A549 (cell line): ENCODE measurements at places on chromosomes 16 and 17.
A peak's percentile ranks its signal among the peaks of the same experiment; 100 is the strongest.

DNA sequence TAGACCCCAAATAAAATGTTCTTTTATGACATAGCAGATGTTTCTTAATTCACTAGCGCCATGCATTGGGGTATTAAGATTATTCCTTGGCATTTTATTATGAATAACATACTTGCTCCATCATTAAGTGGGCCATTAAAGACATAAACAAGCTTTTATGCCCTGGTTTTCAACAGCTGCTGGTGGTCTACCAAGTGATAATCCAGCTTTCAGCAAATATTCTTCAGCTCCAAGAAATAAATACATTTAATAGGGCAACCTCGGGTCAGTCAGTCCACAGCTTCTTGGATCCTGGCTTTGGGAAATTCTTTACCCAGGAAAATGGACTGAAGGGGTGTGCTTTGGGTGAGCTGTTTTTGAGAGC lies 217.3 kb upstream of the IRX3 start:
- DNase-seq = no peak

DNA sequence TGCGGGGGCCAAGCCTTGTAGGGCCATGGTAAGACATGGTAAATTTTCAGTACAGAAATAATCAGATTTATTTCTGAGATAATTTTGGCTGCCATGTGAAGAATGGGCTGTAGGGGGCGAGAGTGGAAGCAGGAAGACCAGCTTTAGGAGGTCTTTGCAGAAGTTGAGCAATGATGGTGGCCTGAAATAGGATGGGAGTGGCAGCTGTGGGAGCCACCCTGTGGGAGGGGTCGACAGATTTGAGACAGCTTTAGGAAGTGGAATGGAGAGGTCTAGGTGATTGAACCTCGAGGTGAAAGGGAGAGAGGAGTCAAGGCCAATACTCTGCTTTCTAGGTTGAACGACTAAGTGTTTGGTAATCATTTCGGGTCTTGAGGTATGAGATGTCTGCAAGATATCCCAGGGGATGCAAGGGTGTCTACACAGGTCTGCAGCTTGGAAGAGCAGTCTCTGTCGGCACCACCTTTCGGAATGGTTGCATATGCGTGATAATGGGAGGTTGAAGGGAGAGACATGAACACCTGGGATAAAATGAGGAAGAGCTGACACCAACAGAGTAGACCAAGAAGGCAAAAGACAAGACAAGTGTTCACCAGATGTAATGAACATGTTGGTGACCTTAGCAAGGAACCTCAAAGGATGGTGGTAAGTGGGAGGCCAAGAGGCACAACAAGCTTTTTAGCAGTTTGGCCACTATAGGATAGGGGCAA lies 4.2 kb upstream of the ATXN7L3 start:
- DNase-seq = peak; percentile 64

GRCh38 chr17:37844158-37844976 lies 79.8 kb upstream of the TBC1D3K start:
- peak; percentile 71 for DNase-seq

DNA sequence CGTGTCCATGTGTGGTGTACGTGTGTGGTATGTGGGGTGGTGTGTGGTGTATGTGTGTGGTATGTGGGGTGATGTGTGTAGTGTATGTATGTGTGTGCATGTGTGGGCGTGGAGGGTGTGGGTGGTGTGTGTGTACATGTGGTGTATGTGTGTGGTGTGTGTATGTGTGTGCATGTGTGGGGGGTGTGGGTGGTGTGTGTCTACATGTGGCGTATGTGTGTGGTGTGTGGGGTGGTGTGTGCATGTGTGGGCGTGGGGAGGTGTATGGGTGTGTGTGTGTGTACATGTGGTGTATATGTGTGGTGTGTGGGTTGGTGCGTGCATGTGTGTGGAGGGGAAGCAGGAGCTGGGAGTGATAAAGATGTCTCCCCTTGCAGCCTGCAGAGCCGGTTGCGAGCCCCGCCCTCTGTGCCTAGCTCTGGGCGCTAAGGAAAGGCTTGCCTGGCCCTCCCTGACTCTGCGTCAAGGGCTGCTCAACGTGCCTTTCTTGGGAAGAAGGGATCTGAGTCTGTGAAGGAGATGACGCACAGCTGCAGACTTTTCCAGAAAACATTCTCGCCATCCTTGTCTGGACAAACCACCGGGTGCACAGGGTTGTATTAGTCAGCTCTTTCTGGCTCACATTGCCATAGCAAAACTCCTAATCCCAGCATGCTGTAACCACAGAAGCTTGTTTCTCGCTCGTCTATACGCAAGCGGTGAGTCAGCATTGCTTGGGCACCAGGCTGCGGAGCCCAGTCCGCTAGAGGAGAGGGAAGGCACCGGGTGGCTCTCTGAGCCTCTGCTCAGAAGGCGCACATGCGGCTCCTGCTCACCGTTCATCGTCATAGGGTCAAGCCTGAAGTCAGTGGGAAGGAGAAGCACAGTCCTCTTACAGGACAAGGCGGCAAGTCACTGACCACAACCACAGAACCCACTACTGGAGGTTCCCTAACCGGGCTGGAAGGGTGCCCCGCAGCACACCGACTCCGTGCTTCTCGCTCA lies 2.0 kb upstream of the CD300H start:
- DNase-seq = peak; percentile 94

GRCh38 chr17:68011199-68011665 lies 15.0 kb upstream of the C17orf58 start:
- DNase-seq = peak; percentile 66

DNA sequence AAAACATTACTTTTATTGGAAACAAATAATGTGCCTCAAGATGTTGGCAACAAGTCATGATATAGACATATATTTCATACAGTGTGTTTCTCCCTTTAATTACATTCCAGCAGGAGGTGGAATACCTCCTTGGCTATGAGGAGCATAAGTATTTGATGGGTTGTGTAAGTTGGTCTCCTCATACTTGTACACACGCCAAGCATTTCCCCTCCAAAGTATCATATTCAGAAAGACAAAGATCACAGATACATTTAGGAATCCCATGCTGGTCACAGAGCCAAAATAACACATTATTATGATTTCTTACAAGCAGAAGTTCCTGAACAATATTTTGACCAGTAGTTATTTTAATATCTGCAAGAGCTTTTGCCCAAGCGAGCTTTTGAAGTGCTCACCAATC lies 57.8 kb downstream of the WSB1 start:
- no peak for DNase-seq

DNA sequence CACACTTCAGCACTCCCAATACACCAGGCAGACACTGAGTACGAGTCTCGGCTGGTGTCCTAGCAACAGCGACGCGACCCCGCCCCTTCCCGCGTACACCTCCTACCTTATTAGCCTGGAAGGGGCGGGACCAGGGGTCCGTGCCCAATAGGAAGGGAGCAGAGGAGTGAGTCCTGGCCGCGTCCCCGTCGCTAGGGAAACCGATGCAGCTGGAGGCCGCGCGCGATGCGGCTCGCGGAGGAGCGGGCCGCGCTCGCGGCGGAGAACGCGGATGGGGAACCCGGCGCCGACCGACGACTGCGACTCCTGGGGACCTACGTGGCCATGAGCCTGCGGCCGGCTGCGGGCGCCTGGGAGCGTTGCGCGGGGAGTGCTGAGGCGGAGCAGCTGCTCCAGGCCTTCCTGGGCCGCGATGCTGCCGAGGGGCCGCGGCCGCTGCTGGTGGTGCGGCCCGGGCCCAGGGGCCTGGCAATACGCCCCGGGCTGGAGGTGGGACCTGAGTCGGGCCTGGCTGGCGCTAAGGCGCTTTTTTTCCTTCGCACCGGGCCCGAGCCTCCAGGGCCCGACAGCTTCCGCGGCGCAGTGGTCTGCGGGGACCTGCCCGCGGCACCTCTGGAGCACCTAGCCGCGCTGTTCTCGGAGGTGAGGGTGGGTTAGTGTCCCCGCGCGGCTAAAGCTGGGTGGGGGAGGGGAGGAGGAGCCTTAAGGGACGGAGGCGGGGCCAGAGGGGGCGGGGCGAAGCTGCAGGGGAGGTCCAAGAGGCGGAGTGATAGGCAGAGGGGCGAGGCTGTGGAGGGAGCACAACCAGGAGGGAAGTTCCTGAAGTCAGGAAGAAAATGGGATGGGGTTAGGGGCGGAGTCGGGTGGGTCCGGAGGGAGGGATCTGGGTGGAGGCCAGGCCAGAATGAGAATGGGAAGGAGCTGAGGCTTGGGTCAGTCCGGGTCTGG lies at the start of gene DNAH9:
Gene DNAH9 (plus strand): TSS at position 197 of the 948 bp plus-strand sequence. CDS start 29 bp downstream, at position 226.
- DNase-seq = peak; percentile 62

GRCh38 chr16:53041320-53042051 lies 11.2 kb downstream of the CHD9NB start:
- no peak for DNase-seq

- peak; percentile 46 for DNase-seq
These were observed 471 bp downstream of the PARD6A start for GRCh38 chr16:67661101-67661761.

GRCh38 chr17:50317121-50317520 lies 28.8 kb upstream of the XYLT2 start:
- DNase-seq = no peak

DNA sequence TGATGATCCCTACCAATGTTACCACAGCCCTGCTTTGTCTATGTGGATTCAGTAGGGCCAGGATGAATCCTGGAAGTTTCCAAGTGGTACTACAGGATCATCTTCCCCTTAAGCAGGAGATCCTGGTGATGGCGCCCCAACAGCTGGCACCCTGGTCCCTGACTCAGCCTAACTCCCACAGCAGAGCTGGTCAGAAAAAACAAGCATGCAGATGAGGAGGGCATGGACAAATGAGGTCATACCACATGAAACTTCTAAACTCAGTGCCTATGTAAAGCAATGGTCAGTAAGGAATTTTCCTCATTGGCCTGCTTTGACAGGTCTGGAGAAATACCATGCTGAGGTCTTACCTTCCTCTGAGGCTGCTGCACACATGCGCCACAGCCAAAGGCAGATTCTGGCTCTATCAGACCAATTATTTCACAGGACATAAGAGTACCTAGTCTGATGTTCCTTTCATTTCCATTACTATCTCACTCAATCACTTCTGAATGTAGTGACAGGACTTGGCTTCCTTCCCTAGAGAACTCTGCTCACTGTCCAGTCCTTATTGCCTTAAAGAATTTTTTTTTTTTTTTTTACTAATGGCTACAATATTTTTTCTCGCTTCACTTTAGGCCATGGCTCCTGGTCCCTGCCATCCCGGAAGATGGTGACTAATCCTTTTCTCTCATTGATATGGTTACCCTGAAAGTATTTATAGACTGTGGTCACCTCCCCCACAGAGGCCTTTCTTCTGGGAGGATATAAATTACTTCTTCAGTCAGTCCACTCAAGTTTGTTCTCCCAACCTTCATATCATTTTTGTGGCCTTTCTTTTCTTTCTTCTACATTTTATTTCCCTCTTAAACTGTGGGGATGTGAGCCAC lies 525.2 kb upstream of the PSMD7 start:
- no peak for DNase-seq

DNA sequence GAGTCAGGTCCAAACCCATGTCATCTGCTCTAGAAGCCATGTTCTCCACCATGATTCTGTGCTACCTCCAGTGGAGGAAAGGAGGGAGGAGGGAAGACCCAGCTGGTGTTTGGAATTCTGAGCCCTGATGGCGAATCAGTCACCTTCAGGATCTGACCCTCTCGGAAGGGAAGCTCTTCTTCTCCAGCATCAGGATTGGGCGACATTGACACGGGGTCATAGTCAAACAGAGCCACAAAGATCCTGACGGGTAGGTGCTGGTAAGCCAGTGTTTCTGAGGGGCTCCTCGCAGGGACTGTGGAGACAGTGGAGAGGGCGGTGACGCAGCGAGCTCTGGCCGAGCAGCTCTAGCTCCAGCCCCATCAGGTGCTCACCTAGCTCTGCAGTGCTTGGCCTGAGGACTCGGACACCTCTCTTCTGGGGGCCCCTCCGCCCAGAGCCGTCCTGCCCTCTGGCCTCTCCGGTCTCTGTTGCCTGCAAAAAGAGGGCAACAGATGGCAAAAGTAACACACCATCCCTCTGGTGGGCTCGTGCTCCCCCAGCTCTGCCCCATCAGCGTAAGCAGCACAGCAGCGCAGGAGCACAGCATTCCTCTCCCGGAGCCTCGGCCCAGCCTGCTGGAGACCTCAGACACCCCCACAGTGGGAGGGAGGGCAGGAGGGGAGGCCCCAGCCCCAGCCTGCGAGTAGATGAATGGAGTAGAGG lies 21.0 kb downstream of the TSPOAP1 start:
- no peak for DNase-seq

DNA sequence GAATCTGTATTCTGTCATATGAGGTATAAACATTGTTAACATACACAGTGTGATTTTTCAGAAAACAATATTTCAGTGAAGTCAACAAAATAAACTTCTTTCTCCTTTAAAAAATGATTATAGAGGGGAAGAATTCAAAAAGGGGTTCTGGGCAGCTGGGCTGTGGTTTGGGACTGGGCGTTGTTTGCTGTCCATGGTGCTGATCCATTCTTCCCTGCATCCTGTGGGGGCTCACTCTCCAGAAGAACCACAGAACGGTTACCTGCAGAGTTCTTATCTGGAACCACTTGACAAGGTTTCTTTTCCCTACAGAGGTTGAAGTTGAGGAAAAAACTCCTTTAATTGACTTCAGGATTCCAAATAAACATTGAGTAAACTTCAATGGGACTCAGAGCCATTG lies 1091.0 kb downstream of the CDH8 start:
- DNase-seq = peak; percentile 1

DNA sequence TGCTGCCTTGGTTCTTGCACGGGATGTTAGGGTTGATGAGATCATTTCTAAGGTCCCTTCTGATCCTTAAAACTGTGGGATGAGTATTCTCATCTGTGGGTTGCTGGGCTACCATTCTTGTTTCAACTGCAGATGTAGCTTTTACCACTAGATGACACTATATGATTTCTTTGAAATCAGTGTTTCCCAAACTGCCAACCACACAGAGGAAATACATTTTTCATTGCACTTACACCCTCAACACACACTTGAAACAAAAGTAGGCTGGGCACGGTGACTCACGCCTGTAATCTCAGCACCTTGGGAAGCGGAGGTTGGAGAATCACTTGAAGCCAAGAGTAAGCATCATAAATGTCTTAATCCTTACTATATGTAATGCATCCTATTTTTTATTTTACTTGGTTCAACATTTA lies 15.3 kb downstream of the LCMT1 start:
- peak; percentile 60 for DNase-seq

- peak; percentile 94 for DNase-seq
These were observed 1.2 kb upstream of the GLIS2 start for GRCh38 chr16:4314532-4315185.

GRCh38 chr17:59827721-59828477 lies 64.8 kb downstream of the TUBD1 start:
- DNase-seq = no peak

GRCh38 chr16:88703486-88704309 lies 2.5 kb downstream of the RNF166 start:
- no peak for DNase-seq

- DNase-seq = no peak
These were observed 28.2 kb downstream of the TBX4 start for GRCh38 chr17:61480414-61480807.

GRCh38 chr17:82519971-82520903 lies 705 bp downstream of the FOXK2 start:
- no peak for DNase-seq

DNA sequence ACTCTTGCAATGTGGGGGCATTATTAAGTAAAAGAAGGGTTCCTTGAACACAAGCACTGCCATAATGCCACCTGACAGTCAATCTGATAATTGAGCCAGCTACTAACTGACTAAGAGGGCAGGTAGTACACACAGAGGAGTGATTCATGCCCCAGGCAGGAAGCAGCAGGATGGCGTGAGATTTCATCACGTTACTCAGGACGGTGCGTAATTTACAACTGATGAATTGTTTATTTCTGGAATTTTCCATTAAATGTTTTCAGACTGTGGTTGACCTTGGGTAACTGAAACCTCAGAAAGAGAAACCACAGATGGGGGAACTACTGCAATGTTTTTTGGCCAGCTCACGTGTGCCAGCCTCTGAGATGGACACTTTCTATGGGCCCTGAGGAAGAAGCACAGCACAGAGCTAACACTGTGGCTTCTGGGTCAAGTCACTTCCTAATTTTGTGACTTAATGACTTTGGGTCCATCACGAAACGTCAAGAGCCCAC lies 46.7 kb downstream of the C17orf67 start:
- peak; percentile 27 for DNase-seq
